AML-193 (cell line): ENCODE measurements at places on chromosomes 3 and 15.

DNA sequence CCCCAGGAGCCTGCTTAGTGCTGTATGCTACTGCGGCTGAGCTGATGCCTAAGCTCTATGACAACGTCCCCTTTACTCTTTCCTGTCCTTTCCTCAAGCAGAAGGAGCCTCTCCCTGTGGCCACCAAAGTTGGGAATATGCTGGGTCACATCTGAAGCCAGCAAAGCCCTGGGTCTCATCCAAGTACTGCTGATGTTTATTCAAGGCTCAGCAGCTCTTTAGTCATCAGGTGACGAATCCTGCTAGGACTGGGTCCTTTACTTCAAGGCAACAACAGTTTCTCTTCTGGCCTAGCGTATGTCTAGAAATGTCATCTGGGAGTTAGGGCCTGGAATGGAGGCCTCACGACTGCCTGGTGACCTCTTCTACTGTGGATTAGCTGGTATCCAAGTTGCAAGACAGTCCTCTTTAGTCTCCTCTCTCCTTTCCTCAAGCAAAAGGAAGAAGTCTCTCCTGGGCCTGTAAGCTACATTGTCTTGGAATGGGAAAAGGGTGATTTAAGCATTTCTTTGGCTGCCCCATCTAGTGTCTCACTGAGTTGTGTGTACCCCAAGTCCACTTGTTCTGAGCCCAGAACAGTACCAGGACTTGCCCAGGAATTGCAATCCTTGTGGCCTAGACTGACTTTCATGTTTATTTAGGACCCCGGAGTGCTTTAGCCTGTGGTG, 63.9 kb downstream of the TNFAIP8L3 start:
- no peak for DNase-seq

DNA sequence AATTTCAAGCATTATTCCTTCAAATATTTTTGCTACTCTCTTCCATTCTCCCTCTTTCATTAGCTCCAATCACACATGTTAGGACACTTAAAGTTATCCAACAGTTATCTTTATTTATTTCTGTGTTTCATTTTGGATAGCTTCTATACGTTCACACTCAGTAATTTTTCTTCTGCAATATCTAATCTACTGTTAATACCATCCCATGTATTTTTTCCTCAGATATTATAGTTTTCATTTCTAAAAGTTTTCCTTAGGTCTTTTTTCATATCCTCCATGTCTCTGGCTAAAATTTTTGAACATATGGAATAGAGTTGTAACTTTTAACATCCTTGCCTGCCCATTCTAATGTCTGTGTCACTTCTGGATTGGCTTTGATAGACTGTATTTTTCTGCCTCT, 73.4 kb downstream of the CTNNB1 start:
- no peak for DNase-seq

- no peak for DNase-seq
Observed at GRCh38 chr3:116141724-116142123, 303.6 kb downstream of the LSAMP start.

DNA sequence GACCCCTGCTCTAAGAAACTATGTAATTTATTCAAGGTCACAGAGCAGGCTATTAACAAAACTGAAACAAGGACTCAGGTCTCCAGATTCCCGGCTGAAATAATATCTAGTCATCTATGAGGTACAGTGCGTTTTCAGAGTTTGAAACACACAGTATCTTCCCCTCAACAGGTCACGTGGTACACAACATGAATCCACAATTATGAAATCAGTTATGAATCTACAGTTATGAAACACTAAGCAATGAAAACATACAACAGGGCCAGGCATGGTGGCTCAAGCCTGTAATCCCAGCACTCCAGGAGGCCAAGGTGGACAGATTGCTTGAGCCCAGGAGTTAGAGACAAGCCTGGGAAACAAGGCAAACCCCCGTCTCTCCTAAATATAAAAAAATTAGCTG, 72.7 kb downstream of the FSIP1 start:
- DNase-seq, result no peak

DNA sequence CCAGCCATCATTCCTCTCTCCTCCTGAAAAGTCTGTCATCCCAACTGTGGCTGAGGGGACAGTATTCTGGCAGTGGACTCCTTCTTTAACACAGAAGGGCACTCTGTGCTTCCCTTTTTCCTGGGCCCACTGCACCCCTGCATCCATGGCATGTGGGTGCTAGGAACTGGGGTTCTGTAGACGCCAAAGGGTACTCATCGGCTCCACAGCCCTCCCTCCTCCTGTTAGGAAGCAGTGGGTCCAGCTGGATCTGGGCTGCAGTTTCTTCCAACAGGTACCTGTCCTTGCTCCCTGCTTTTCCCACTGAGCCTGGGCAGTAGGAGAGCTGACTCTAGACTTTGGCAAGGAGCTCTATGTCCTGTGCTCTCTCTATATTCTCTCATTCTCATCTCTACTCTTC, 6.4 kb upstream of the MANF start:
- DNase-seq, result no peak
